ENCODE measurements at places on chromosomes 3 and 15. TPM values are rescaled to one million over a fixed set of nuclear protein-coding genes. Genes with fewer than 3 reads are reported as not detected.

ABHD2 gene
- total RNA-seq, result 71.5 TPM

CYP8B1 gene
- total RNA-seq, result not detected

RETNLB gene
- not detected for total RNA-seq

STRIT1 gene
- not detected for total RNA-seq

NCBP2 gene
- 51.4 TPM for total RNA-seq

HESX1 gene
- not detected for total RNA-seq

PARP15 gene
- total RNA-seq, result not detected
